ENCODE measurements at places on chromosomes 7 and 10.

DNA sequence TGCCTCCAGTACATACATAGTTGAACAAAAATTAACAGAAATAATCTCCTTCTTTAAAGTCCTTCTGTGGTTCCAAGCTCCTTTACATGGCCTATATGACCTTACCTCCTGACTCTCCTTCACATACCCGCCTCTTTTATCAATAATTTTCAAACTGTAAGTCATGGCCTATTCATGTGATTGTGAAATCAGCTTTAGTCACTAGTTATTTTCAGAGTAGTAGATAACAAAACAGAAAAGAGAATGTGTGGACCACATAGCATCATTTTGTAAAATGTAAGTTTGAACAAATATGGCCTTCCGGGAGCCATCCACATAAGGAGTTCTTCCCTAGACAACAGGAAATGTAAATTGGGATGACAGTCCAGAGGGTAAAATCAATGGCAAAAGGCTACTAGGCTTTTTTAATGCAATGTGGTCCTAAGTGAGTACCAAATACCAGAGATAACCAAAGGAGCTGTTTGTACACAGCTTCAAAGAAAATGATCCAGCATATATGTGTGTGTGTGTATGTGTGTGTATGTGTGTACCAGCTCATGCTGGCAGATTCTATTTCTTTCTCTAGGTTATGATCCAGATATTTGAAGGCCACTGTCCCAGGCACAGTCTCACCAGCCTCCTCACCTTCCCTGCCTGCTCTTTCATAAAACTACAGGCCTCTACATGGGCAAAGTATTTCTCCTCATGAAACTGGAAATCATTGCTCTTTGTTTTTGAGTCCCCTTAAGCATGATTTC lies 12.3 kb upstream of the FAM133B start:
- no peak for DNase-seq

- peak; percentile 10 for DNase-seq
These were observed 201.4 kb downstream of the PTEN start for GRCh38 chr10:88064608-88065382.

DNA sequence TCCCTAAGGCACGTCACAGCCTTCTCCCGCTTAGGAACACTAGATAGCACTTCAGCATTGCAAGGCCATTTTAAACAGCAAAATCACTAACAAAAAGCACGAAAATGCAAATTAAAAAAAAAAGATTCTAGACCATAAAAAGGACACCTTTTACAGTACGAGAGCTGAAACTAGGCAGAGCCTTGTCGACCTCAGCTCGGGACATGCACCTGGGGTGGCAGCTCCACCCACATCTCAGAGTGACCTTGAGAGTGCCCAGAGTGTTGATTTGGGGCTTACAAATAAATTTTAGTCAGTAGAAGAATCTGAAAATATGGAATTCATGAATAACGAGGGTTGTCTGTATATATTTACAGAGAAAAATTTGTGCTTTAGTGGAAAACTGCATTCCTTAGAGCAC lies 1.1 kb downstream of the MRPS24 start:
- DNase-seq, result no peak

DNA sequence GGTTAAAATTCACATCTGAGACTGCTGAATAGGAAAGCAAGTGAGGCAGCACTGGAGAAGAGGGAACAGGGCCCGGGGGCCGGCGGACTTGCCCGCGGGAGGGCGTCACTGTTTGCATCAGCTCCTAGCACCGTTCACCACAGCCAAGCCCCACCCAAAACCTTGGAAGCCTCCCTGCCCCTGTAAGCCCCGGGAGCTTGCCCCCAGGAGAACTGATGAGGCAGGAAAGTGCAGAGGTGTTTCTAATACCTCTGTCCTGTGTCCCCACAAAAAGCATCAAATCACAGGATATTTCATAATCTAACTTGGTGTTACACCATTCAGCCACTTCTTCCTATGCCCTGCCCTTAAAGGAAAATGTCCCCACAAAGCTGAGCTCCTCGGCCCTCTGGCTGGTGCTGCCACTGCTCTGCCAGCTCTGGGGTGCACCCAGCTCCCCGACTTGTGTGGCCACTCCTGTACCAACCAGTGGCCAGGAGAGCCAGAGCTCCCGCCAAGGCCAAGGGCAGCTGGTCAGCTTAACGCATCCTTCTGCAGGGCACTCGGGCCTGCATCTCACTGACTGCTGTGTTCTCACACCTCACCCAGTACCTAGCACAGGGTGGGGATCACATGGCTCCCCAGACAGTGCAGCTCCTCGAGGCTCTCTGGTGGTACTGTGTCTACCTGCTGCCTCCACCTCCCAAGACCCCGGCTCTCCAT lies 47.3 kb upstream of the CNPY1 start:
- DNase-seq, result no peak

DNA sequence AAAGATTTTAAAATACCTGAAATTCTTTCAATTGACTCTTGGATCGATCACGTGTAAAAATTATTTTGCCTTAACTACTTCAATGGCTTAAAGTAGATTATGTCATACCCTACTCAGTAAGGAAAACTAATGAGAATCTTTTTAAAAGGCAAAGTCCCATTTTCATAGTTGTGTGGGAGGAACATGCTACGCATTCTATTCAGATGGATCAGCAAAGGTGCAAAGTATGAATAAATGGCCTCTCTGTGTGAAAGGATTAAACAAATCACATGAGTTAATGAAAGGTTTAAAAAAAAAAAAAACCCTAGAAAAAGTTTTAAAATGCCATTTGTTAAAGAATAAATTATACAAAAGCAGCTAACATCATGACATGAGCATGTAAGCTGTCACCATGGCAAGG lies 77.1 kb downstream of the ENO4 start:
- DNase-seq, result no peak

Measured in activated naive CD4-positive, alpha-beta T cell treated with Interleukin-2 at 50 U/mL for 16 hours (primary cell).